ENCODE measurements at places on chromosomes 1 and 21.

DNA sequence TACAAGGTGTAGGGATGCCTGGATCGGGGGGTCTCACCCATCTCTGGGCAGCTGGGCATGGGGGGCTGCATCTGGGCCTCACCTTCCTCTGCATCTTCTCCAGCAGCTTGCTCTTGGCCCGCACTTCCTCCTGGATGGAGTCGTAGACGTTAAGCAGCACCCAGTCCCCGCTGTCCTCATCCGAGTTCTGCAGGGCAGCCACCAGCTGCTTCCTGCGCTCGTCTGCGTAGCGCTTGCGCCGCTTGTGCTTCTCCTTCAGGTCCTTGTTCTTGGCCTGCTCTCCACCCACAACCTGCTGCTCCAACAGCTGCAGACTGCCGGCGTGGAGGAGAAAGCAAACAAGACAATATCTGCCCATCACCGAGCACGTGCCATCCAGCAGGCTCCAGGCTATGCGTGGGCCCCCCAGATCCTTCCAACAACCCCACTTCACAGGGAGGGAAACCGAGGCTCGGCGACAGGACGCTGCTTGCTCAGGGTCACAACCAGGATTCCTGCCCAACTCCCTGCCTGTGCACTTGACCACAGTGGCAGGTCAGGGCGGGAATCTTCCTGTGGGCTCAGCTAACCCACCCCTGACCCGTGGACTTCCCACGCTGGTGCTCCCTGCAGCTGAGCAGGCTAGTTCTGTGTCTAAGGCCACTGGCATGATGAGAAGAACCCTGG lies 21.5 kb upstream of the DDOST start:
- DNase-seq = no peak

GRCh38 chr1:180229483-180230415 lies at the start of gene LHX4:
Gene LHX4, plus strand, starts transcription at chr1:180230264. Its CDS starts 266 bp downstream, at chr1:180230530.
- DNase-seq = peak; percentile 48

GRCh38 chr1:181160998-181161870 lies 72.7 kb downstream of the IER5 start:
- no peak for DNase-seq

- DNase-seq = no peak
Observed at GRCh38 chr1:173590557-173590956, 12.3 kb downstream of the SLC9C2 start.

GRCh38 chr1:234262754-234263105 lies 110.5 kb upstream of the COA6 start:
- DNase-seq = no peak

GRCh38 chr1:180157108-180157507 lies 2.4 kb downstream of the QSOX1 start:
- DNase-seq = no peak

DNA sequence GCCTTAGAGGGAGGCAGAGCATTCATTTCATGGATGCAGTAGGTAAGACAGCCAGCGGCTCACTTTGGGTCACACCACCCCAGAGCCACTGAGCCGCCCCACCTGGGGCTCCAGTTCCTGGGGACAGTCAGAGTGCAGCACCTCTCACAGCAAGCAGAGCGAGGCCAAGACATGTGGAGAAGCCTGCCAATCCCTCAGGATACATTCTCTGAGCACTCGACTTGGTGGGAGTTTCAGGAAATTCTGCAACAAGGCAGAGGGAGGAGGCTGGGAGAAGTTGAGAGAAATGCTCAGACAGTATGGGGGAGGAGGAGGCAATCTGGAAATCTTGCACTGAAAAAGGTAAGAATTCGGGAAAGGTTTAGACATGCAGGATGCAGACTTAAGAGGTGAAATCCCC lies 60.8 kb upstream of the WLS start:
- DNase-seq = no peak

DNA sequence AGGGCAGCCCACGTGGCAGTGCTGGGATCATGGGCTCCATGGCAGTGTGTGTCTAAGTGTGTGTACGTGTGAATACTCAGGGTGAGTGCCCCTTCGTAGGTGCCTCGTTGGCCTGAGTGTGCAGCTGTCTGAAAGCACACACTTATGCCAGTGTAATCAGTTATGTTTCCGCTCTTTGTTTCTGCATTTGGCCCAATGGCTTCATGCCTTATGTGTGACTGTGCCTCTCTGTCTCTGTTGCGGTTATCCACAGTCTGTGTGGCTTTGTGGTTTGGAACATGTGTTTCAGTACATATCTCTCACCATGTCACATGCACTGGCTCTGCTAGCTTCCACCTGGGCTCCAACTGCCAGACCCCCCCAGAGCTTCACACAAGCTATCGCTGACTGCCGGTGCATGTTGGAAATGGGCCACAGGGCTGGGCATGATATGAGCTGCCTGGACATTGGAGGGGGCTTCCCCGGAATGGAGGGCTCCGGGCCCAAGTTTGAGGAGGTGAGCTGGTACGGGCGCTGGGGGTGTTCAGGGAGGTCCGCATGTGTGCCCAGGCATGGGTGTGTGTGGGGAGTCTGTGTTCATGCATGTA lies 70.3 kb upstream of the TINAGL1 start:
- DNase-seq = no peak

GRCh38 chr1:109822749-109823542 lies 59.2 kb upstream of the EPS8L3 start:
- no peak for DNase-seq

DNA sequence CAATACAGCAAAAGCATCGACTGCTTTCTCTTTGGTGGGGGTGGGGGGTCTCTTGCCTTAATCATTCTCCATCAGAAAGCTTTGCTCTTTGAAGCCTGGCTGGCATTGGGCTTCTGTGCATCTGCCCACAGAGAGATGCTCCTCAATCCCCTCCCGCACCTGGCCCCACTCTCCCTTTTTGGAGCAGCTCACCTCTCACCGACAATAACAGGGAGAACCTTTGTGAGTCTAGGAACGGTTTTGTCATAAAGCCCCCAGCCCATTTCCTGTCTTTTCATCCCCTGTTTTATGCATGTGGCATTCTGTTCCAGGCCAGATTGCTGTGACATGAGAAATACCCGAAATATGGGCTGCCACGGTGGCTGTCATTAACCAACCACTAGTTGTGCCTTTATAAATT lies 469.0 kb upstream of the VAMP3 start:
- DNase-seq = no peak

- DNase-seq = no peak
Observed at GRCh38 chr1:97010566-97011264, 289.1 kb downstream of the PTBP2 start.

DNA sequence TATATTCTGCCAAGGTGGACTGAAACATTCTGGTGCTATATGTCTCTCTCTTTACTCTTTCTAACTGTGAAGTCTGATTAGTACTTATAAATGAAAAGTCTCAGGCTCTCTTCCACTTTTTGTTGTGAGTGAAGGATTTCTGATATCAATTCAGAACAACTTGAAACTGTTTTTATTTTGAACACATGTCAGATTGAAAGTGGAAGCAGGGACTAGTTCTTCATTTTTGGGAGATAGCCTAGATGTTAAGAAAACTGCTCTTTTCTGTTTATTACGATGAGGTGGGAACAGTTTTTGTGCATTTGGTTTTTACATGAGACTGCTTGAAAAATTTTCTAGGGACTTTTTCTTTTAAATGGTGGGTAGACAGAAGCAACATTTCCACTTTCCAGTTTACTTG lies 14.5 kb upstream of the GBP3 start:
- no peak for DNase-seq

DNA sequence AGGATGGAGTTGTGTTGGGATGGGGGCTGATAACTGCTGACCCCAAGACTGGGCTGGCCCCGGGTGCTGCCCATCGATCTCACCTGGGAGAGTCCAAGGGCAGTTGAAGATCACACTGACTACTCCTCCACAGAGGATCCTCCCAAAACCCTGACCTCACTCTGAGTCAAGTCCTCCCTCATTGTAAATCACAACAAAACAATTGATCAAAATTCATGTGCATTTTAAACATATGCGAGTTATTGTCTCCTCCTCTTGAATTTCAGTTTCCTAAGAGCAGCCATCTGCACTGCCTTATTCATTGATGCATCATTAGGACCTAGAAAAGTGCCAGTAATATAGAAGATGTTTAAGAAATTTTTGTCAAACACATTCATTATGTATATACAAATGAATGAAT lies 273.6 kb downstream of the C1orf94 start:
- DNase-seq = no peak

DNA sequence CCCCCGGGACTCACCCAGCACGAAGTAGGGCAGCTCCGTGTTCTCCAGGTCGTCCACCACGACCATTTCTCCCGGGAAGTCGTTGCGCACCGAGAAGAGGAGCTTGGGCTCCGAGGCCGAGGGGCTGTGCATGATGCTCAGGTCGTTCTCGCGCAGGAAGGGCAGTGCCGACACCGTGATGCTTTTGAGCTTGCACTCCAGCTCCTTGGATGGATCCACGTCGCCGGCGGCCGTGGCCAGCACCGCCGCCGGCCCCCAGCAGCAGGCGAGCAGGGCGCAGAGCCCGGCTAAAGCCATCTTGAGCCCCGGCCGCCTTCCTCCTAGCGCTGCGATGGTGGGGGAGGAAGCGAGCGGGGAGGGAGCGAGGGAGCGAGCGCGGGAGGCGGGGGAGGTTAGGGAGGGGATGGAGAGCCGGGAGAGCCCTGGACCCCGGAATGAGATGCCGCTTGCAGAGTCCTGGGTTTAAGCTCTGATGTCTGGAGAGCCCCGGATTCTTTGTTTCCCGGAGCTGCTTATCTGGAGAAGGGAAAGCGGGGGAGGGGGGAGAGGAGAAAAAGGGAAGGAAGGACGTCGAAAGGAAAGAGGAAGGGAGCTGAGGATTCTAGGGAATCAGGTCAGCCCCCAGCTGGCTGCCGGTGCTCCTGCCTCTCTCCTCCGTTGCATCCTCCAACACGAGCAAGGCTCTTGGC lies at the start of gene ASTN1:
ASTN1 (minus strand) TSS at position 333 of the 689 bp plus-strand sequence; CDS start at position 297, 36 bp downstream.
- DNase-seq = no peak

GRCh38 chr1:43821471-43821870 lies 112.1 kb upstream of the ARTN start:
- DNase-seq = no peak

- DNase-seq = no peak
Observed at GRCh38 chr1:56194701-56195300, 384.6 kb downstream of the PLPP3 start.

- DNase-seq = peak; percentile 54
Observed at GRCh38 chr1:234486858-234487840, 8.2 kb upstream of the TARBP1 start.

Measured in NCI-H2171 treated with DMSO at 0.1 percent for 48 hours (cell line).